DND-41 (cell line): ENCODE measurements at places on chromosomes 3 and 15.

GRCh38 chr3:127264794-127265514, 22.9 kb downstream of the PRR20G start:
- H3K4me3 ChIP-seq: no peak overlapping the region
- no peaks in the 10 kb centered on the region for H3K27me3 ChIP-seq
- H3K27ac ChIP-seq: no peak overlapping the region
- no peaks in the 10 kb centered on the region for H3K36me3 ChIP-seq
- no peaks in the 10 kb centered on the region for H3K4me1 ChIP-seq
- DNase-seq: no peak

DNA sequence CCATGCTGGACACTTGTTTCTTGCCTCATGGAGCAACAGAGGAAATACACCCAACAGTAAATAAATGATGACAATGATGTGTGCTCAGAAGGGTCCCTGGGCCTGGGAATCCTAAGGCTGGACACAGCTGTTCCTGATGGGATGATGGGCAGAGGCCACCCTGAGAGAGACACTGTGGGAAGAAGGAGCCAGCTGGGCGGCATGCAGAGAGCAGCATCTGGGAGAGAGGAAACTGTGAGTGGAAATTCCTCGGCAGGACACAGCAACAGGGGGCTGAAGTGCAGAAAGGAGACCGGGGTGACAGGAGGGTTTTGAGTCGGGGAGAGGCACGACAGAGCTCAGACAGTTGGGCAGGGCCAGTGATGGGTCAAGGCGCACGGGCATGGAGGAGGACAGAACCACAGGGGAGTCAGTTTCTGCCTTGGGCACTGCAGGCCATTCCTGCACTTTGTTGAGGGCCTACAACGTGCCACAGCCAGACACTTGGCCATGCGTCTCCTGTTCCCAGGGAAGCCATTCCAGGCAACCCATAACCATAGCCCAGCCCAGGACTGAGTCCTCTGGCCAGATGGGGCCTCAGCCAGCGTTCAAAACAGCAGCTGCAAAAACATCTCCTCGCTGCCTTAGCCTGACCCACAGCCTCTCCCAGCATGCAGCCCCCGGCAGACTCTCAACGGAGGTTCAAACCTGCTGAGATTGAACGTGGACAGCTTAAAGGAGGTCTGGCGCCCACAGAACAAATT, 36.7 kb upstream of the SLC6A1 start:
- no peak overlapping the region for H3K4me3 ChIP-seq
- H3K27ac ChIP-seq: no peak overlapping the region
- no peak for DNase-seq
- no peaks in the 10 kb centered on the region for H3K4me1 ChIP-seq
- no peaks in the 10 kb centered on the region for H3K36me3 ChIP-seq
- no peaks in the 10 kb centered on the region for H3K27me3 ChIP-seq

DNA sequence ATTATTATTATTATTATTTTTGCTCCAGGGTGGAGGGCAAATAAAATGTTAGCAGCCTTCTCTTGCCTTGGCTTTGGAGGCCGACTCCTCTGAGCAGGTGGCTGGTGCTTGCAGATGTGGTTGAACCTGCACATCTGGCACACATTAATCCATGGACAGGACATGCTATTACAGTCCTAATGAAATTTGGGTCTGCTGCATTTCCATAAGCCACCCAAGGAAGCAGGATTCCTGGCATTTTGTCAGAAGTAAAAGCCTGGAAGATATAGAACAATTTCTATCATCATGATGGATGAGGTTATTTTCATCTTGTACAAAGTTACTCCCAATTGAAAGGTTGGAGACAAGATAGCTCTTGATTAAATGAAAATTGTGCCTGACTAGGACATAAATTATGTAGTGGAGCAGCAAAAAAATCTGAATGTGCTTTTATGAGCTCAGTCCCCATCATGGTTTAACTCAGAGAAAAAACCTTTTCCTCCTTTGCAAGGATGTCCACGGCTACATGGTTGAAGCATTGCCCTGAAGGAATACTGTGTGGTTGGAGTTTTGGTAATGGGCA, 130.9 kb upstream of the RGMA start:
- no peak for DNase-seq
- H3K27ac ChIP-seq: no peak overlapping the region
- no peak overlapping the region for H3K4me3 ChIP-seq
- no peaks in the 10 kb centered on the region for H3K27me3 ChIP-seq
- H3K36me3 ChIP-seq: no peaks in the 10 kb centered on the region

DNA sequence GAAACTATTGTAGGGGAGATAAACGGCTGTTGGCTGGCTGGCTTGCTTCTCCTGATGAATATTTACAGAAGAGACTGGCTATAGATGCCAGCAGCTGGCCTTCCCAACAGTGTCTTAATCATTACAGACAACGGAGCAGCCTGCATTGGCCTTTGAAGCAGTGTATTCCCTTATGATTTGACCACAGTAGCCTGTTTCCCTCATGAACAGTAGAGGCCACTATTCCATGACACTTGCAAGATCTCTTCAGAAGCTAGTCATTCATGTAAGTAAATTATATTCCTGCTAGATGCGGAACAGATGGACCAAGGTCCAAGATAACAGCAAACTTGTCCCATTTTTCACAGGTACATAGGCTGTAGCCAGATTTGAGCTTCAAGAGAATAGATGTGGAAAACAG, 47.3 kb downstream of the TMCO5A start:
- no peak overlapping the region for H3K27ac ChIP-seq
- H3K4me1 ChIP-seq: no peaks in the 10 kb centered on the region
- H3K27me3 ChIP-seq: no peaks in the 10 kb centered on the region

- H3K27me3 ChIP-seq: no peaks in the 10 kb centered on the region
- no peak for DNase-seq
- H3K27ac ChIP-seq: no peak overlapping the region
- H3K4me1 ChIP-seq: no peaks in the 10 kb centered on the region
- H3K36me3 ChIP-seq: 0 out of 2 replicates have a peak, but pooled peaks cover 11% of the 10 kb centered on the region
These were observed 120.0 kb downstream of the EEFSEC start for GRCh38 chr3:128273109-128273840.

DNA sequence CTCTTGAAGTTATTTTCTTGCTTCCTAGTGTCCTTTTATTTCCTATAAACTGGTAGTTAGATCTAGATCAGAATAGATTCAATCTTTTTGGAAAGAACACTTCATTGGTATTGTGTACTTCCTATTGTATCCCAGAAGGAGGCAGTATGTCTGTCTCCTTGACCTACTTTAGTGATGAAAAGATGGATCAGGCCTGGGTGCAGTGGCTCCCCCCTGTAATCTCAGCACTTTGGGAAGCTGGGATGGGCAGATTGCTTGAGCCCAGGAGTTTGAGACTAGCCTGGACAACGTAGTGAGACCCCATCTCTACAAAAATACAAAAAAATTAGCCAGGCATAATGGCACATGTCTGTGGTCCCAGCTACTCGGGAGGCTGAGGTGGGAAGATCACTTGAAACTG, 12.0 kb downstream of the BSN start:
- H3K4me1 ChIP-seq: no peaks in the 10 kb centered on the region
- no peak overlapping the region for H3K27ac ChIP-seq
- no peaks in the 10 kb centered on the region for H3K27me3 ChIP-seq
- H3K36me3 ChIP-seq: no peaks in the 10 kb centered on the region

DNA sequence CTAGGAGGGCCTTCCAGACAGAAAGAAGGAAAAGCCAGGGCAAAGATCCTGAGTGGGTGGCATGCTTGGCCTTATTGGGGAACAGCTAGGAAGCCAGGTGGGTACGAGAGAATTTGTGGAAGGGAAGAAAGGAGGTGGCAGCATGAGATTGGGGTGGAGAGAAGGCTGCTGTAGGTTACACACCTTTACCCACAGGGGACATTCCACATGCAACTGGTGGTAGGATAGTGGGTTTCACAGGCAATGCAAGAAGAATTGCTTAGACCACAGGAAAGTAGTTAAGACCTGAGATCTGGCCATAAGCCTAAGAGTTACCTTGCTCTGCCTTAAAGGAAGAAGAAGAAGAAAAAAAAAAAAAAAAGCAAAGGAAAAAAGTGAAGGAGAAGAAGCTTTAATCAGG, 19.8 kb downstream of the ANP32A start:
- no peaks in the 10 kb centered on the region for H3K4me1 ChIP-seq
- no peak overlapping the region for H3K4me3 ChIP-seq
- no peak overlapping the region for H3K27ac ChIP-seq

- no peaks in the 10 kb centered on the region for H3K27me3 ChIP-seq
- no peaks in the 10 kb centered on the region for H3K4me1 ChIP-seq
- no peak overlapping the region for H3K4me3 ChIP-seq
These were observed 21.3 kb downstream of the MLH1 start for GRCh38 chr3:37014620-37015019.

GRCh38 chr3:159823780-159824179, 164.9 kb upstream of the IL12A start:
- DNase-seq: no peak
- H3K4me1 ChIP-seq: no peaks in the 10 kb centered on the region
- no peak overlapping the region for H3K27ac ChIP-seq
- H3K36me3 ChIP-seq: no peaks in the 10 kb centered on the region
- no peak overlapping the region for H3K4me3 ChIP-seq

- H3K4me3 ChIP-seq: no peak overlapping the region
- peaks cover 40% of the 10 kb centered on the region for H3K4me1 ChIP-seq
- DNase-seq: no peak
These were observed 8.6 kb upstream of the IQSEC1 start for GRCh38 chr3:13081603-13082360.

GRCh38 chr15:82709081-82709420, 624 bp downstream of the AP3B2 start:
- no peaks in the 10 kb centered on the region for H3K36me3 ChIP-seq
- no peak overlapping the region for H3K27ac ChIP-seq
- H3K4me1 ChIP-seq: no peaks in the 10 kb centered on the region
- no peaks in the 10 kb centered on the region for H3K27me3 ChIP-seq
- no peak overlapping the region for H3K4me3 ChIP-seq
- no peak for DNase-seq

- DNase-seq: no peak
- H3K27me3 ChIP-seq: no peaks in the 10 kb centered on the region
- H3K4me1 ChIP-seq: no peaks in the 10 kb centered on the region
- H3K36me3 ChIP-seq: no peaks in the 10 kb centered on the region
- no peak overlapping the region for H3K27ac ChIP-seq
These were observed 51.5 kb downstream of the IL12A start for GRCh38 chr3:160040181-160040580.

DNA sequence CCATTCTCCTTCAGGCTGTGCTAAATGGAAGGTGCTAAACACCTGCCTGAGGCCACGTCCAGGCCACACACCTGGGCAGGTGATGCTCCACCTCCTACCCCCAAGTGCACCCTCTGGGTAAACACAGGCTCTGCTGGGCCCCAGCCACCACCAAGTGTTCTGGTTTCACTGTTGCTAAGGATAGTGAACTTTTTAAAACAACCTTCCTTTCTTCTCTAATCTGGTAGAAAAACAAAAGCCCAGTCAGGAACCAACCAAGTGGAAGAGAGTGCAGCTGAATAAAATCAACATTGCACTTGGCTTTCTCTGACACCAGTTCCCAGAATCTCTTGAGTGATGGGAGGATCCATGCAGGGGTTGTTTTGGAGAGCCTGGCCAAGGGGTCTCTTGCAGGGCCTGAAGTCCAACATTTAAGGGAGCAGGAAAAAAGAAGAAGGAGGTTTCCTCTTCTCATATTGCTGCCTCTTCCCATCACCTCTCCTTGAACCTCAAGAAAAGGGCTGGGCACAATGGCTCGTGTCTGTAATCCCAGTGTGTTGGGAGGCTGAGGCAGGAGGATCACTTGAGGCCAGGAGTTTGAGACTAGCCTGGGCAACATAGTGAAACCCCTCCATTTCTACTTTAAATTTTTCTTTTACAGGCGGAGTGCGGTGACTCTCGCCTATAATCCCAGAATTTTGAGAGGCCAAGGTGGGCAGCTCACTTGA, 26.2 kb upstream of the ATP13A3 start:
- DNase-seq: no peak
- no peaks in the 10 kb centered on the region for H3K4me1 ChIP-seq
- H3K36me3 ChIP-seq: no peaks in the 10 kb centered on the region
- no peak overlapping the region for H3K27ac ChIP-seq

GRCh38 chr3:79767194-79767904, 449 bp downstream of the ROBO1 start:
- H3K27me3 ChIP-seq: no peaks in the 10 kb centered on the region
- no peak overlapping the region for H3K4me3 ChIP-seq
- H3K36me3 ChIP-seq: no peaks in the 10 kb centered on the region
- H3K4me1 ChIP-seq: no peaks in the 10 kb centered on the region
- no peak for DNase-seq

GRCh38 chr15:77867266-77868047, 210.1 kb downstream of the TBC1D2B start:
- no peaks in the 10 kb centered on the region for H3K36me3 ChIP-seq
- H3K4me1 ChIP-seq: no peaks in the 10 kb centered on the region
- no peak overlapping the region for H3K4me3 ChIP-seq
- DNase-seq: no peak
- peaks cover 13% of the 10 kb centered on the region for H3K27me3 ChIP-seq

DNA sequence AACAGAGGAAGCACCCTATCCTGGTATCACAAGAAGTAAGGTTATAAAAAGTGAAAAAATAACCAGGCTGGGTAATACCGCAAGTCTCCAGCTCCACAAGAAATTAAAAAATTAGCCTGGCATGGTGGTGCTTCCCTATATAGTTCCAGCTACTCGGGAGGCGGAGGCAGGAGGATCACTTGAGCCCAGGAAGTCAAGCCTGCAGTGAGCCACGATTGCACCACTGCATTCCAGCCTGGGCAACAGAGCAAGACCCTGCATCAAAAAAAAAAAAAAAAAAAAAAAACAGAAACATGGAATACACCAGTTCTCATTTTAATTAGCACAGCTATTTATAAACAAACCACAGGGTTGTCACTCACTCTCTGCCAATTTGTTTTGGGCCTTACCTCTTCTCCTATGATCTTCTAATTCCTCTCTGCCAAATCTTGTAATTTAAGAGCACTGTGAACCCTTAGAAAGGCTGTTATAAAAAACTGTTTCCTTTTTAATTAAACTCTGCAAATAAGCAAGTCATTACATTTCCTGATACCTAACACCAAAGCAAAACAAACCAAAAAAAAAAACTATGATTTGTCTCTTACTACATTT, 22.6 kb downstream of the DCUN1D1 start:
- no peak for DNase-seq
- H3K4me1 ChIP-seq: no peaks in the 10 kb centered on the region
- H3K4me3 ChIP-seq: no peak overlapping the region
- no peaks in the 10 kb centered on the region for H3K27me3 ChIP-seq
- H3K27ac ChIP-seq: no peak overlapping the region
- peaks cover 63% of the 10 kb centered on the region for H3K36me3 ChIP-seq

- no peaks in the 10 kb centered on the region for H3K4me1 ChIP-seq
- H3K27ac ChIP-seq: no peak overlapping the region
- H3K4me3 ChIP-seq: no peak overlapping the region
- H3K27me3 ChIP-seq: no peaks in the 10 kb centered on the region
These were observed 34.3 kb downstream of the GOLGA6L10 start for GRCh38 chr15:82314769-82315518.

- no peak for DNase-seq
- no peak overlapping the region for H3K27ac ChIP-seq
- H3K36me3 ChIP-seq: no peaks in the 10 kb centered on the region
- H3K27me3 ChIP-seq: no peaks in the 10 kb centered on the region
- no peaks in the 10 kb centered on the region for H3K4me1 ChIP-seq
These were observed 28.4 kb downstream of the TMEM40 start for GRCh38 chr3:12730506-12731242.

- no peaks in the 10 kb centered on the region for H3K4me1 ChIP-seq
- H3K27ac ChIP-seq: no peak overlapping the region
- no peaks in the 10 kb centered on the region for H3K36me3 ChIP-seq
- no peak for DNase-seq
- H3K4me3 ChIP-seq: no peak overlapping the region
These were observed 381.1 kb upstream of the CNTN4 start for GRCh38 chr3:1717524-1717923.
